Stimulated activated CD4-positive, alpha-beta T cell treated with anti-CD3 and anti-CD28 coated beads, Interleukin-12 subunit alpha, Interleukin-12 subunit beta, amount 100 ng/mL, for 48 hours (primary cell): ENCODE measurements at places on chromosomes 6 and 20.

DNA sequence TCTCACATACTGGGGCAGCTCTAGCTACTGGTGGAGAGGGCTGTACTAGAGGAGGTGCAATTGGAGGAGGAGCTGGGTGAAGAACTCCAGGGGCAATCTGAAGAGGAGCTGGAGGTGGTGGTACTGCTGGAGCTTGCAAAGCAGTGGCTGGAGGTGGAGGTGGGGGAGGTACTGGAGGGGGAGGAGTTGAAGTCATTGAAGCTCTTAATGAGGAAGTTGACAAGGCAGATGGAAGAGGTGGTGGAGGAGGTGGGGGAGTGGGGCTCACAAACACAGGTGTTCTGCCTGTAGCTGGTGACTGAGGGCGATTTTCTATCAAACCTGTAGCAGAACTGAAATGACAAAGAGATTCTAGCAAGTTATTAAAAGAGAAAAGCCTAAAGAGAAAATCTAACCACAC, 77.6 kb downstream of the WASF1 start:
- no peak for DNase-seq

GRCh38 chr20:48453477-48454093, 374.2 kb downstream of the PREX1 start:
- DNase-seq, result no peak

GRCh38 chr6:75620381-75621304, 19.0 kb downstream of the SENP6 start:
- DNase-seq, result no peak

DNA sequence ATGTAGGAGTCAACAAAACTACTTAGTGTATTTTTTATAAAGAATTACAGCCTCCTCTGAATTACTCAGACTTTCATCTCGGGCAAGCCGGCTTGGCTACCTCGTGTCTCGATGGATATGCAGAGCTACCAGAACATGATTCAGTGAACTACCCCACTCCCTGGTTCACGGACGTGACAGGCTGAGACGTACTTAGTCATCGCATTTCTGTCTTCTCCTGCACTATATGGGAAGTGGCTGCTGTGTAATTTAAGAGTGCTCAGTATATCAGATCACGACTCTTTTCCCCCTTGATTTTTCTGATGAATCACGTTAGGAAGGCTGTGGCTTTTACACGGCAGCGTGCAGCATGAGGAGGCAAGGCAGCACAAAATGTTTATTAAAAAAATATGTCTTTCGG, 302.7 kb upstream of the ZFP64 start:
- peak; percentile 47 for DNase-seq
